ENCODE measurements at places on chromosomes 12 and 14.

DNA sequence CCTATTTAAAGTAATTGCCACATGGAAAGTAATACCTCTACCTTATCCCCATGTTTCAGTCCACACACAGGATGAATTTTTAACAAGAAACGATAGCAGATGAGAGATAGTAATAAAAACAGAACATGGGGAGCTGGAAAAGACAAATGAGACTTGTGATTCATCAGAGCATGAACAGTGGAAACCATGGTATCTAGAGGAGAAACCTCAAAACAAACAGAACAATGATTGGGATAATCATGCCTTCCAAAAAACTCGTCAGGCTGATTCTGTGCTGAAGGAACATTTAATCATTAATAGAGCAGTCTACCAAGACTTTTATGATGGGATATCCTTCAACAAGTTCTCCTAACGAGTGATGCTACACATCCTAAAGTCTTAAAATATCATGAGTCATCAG is 1390.7 kb downstream of the FSCB start:
- no peak for DNase-seq

- DNase-seq = no peak
Observed at GRCh38 chr14:92236243-92236900, 86.6 kb upstream of the SLC24A4 start.

GRCh38 chr12:94146166-94146936 is 2.0 kb upstream of the PLXNC1 start:
- DNase-seq = no peak

GRCh38 chr14:74594606-74595005 is 17.4 kb downstream of the LTBP2 start:
- DNase-seq = no peak

DNA sequence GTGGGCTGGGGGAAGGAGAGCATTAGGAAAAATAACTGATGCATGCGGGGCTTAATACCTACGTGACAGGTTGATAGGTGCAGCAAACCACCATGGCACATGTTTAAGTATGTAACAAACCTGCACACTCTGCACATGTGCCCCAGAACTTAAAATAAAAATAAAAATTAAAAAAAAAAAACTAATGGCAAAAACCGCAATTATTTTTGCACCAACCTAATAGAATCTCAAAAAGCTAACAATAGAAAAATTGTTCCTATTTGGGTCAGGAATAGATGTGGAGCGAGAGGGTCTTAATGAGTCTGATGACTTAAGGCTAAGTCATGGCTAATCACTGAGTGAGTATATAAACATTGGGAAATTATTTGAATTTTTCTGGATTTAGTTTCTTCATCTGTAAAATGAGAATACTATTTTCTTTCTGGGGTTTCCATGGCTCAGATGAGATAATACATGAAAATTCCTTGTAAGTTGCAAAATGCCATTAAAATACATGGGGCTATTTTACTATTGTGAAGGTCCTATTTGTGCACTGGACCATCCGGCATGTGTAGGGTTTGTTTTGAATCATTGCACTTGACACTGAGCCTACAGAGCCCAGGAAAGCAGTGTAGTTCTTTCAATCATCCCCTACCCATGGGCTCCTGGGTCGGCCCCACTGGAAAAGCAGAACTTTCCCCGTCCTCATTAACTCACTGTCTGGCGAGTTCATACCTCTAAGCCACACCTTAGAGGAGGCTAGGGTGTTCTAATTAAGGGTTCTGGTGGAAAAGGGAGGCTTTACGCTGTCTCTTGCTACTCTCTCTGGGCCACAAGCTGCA is 164.1 kb upstream of the NTF3 start:
- DNase-seq = no peak
